ENCODE measurements at places on chromosomes 5 and 9.

- DNase-seq, result no peak
Measured at GRCh38 chr9:5556101-5556705, 45.9 kb downstream of the PDCD1LG2 start.

- DNase-seq, result no peak
Measured at GRCh38 chr9:135910757-135911156, 3.4 kb upstream of the CAMSAP1 start.

GRCh38 chr9:137406085-137406760 is 16.7 kb downstream of the EXD3 start:
- DNase-seq, result no peak

DNA sequence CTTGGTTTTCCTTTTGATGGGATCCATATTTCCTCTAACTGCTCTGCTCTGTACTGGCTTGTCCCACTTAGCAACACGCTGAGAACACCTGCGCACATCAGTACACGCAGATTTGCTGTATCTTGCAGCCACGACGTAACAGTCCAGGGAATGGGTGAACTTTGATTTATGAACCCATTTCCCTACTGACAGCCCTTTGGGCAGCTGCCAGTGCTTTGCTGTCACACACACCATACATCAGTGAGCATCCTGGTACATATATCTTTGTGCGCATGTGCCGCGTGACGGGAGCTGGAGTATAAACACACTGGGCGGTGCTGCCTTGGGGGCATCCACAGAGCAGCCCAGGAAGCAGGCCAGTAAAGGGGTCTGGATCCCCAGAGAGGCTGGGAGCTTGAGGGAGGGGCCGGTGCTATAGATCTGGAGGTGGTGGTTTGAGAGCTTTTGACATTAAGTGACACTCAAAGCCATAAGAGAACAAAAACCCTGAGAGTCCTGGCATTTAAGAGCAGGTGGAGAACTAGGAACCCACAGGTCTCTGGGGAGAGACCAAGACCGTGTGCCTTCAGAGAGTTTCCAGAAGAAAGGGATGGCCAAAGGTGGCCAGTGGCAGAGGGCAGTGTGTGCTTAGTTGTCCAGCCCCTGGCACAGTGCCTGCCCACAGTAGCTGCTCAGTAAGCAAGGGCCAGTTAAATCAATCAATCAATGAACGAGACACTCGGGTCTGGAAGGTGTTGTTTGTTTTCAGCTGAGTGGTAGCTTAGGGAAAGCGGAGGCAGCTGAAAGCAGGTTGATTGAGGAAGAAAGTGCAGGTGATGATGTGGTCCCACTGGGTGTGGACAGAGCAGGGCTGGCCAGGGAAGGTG is 53.7 kb downstream of the LMX1B start:
- DNase-seq, result no peak

- DNase-seq, result peak; percentile 74
Measured at GRCh38 chr5:137395011-137395755, 103.9 kb downstream of the SPOCK1 start.

GRCh38 chr9:112104901-112105300 is 70.2 kb downstream of the SUSD1 start:
- DNase-seq, result no peak

DNA sequence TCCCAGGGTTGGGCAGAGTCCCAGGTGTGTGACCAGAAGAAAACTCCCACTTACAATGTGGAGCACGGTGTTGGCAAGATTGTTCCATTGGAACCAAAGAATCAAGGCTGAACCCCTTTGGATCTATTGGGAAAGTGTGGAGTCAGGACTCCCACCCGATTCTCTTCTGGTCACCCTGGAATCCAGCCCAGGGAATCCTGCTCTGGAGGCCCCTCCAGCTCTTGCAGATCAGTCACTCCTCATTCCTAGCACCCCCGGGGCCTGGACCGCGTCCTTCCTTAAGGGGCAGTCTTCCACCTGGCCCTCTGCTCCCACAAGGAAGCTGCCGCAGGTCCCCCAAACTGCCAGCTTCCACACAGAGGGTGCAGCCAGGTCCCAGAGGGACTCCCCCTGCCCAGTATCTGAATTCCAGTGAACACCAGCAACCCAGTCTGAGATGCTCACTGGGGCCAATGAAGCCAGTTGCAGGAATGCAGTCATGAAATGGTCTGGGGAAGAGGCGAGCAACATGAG is 170.1 kb downstream of the GADD45G start:
- DNase-seq, result no peak

GRCh38 chr9:130900701-130901497 is 4.3 kb upstream of the QRFP start:
- no peak for DNase-seq

DNA sequence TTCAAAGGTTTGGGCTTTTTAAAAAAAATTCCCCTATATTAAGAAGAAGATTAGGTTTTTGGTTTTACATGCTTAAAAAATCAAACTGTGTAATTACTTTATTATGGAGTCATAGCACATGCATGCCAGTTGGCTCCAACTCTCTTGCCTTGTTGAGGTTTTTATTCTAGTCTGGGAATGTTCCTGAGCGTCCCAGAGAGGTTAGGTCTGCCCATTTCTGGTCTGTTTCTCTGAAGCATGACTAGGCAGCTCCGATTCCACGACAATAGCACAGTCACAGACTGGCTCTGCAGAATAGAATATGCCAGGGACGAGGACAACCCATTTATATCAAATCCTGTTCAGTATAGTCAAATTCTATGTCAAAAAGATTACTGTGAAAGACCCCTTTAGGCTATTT is 217.0 kb downstream of the PCSK5 start:
- DNase-seq, result peak; percentile 71

DNA sequence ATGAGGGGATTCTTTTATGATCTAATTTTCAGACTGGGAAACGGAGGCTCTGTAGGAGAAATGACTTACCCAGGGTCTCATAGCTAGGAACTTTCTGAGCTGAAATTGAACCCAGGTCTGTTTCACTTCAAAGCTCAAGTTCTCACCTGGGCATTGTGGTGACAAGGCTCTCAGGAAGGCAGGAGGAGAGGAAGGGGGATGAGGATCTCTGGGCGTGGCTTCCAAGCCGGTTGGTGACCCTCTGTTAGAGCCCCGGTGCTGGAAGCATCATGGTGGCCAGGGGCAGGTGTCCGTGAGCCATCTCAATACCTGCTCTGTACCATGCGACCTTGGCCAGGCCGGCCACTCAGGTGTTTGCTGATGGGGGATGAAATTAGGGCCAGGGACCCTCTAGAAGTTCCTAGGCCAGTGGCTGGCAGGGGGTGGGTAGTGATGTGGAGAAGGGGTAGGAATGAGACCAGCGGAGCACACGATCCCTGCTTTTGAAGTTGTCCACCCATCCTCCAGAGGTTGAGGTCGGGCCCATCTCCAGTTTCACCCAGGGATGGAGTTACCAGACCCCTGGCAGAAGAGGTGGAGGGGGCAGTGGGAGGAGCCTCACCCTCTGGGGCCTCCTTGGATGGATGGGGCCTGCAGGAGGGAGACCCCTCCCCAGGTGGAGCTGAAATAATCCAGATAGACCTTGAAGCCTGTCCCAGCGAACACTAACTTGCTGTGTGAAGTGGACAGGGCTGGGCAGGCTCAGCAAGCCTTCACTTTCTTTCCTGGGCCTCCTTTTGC is 5.9 kb downstream of the CRB2 start:
- DNase-seq, result no peak

DNA sequence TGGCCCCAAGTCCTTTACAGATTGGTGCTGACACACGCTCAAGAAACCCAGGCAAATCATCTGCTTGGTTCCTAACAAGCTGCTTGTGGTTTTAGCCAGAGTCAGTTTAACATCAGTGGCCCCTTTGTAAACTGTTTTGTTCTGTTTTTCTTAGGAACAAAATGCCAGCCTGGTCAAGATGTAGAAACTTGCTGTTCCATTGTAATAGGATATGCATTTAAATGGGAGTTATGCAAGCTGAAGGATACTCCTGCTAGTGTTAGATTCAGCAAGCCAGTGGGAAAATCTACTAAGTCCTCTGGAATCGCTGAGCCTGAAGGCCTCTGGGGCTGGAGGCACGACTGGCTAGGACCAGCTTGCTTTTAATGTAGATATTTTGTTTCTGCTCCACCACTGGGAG is 391.1 kb downstream of the TLE4 start:
- no peak for DNase-seq

GRCh38 chr5:95184924-95185323 is 100.0 kb downstream of the MCTP1 start:
- DNase-seq, result no peak
